Hematopoietic multipotent progenitor cell (in vitro differentiated cells): ENCODE measurements at places on chromosomes 1 and 21. TPM values are rescaled to one million over a fixed set of nuclear protein-coding genes. Genes with fewer than 3 reads are reported as not detected.
A peak's percentile ranks its signal among the peaks of the same experiment; 100 is the strongest.

GRCh38 chr21:29145852-29146453 lies 15.5 kb downstream of the MAP3K7CL start:
- no peak for DNase-seq

DNA sequence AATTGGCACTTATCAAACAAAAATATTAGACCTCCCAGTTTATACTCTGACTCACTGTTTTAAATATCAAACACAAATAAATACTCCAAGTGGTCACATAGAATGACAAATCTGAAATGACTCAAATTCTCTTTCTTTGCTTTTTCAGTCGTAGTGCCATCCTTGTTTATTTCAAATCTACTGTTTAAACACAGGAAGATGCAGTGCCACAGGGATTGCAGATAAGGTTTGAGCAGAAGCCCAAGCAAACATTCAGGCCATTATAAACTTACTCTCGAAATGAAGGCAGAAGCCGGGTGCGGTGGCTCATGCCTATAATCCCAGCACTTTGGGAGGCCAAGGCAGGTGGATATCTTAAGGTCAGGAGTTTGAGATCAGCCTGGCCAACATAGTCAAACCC lies 255.4 kb upstream of the PLXNA2 start:
- DNase-seq = no peak

DNA sequence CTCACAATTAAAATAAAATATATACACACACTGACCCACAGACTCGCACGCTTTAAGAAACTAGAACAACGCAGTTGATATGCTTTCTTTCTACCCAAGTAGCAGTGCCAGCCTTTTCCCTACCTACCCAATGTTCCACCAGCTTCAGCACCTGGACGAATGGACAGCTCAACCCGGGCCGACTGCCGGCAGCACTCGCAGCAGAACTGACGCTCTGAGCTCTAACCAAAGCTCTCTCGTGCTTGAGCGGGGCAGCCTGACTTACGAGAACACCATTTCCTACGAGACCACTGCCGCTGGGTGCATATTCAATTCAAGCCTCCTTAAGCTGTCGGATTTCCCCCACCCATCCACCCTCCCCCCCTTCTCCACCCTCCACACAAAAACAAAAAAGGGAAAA lies 127.4 kb upstream of the DPYD start:
- peak; percentile 90 for DNase-seq

GRCh38 chr1:25985171-25985570 lies 12.7 kb downstream of the PAFAH2 start:
- DNase-seq = no peak

- DNase-seq = no peak
Observed at GRCh38 chr1:94858276-94858675, 38.1 kb downstream of the SLC44A3 start.

- DNase-seq = no peak
Observed at GRCh38 chr1:184424157-184424556, 37.3 kb downstream of the C1orf21 start.

Gene SERINC2
- total RNA-seq = 0.54 TPM

- DNase-seq = no peak
Observed at GRCh38 chr1:116983112-116983511, 18.4 kb upstream of the CD101 start.

Gene PPP1R8
- total RNA-seq = 37.4 TPM

GRCh38 chr21:26933448-26933847 lies 33.4 kb downstream of the ADAMTS5 start:
- DNase-seq = no peak

DNA sequence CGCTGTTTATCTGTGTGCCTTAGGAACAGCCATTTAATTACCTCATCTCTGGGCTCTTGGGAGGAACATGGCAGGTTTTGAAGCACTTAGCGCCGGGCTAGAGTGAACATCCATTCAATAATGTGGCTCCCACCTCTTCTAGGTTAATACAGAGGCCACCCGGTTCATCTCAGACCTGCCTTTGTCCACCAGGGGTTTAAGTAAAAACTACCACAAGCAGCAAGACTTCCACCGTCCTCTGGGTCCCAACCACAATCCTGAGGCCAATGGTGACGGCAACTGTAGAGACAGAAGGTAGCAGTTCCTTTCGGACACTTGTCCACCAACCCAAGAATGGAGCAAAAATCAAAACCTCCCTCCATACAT lies 924 bp upstream of the DDOST start:
- DNase-seq = no peak

GRCh38 chr1:198465201-198466144 lies 75.0 kb downstream of the ATP6V1G3 start:
- no peak for DNase-seq

DNA sequence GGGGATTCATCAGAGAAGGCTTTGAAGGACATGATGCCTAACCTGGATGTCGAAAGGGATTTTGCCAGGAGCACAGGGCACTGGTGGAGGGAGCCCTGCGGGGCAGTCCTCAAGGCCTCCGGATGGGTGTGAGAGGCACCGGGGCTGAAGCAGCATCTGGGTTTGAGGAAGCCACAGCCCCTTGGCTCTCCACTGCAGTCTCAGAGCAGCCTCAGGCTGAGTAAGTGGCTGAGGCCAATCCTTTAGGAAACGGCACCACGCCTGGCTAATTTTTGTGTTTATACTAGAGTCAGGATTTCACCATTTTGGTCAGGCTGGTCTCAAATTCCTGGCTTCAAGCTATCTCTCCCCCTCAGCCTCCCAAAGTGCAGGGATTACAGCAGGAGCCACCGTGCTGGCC lies 12.0 kb downstream of the ERVH48-1 start:
- no peak for DNase-seq

GRCh38 chr1:7922301-7922700 lies 18.3 kb downstream of the TNFRSF9 start:
- no peak for DNase-seq

- no peak for DNase-seq
Observed at GRCh38 chr1:88801575-88802208, 89.7 kb downstream of the GTF2B start.

DNA sequence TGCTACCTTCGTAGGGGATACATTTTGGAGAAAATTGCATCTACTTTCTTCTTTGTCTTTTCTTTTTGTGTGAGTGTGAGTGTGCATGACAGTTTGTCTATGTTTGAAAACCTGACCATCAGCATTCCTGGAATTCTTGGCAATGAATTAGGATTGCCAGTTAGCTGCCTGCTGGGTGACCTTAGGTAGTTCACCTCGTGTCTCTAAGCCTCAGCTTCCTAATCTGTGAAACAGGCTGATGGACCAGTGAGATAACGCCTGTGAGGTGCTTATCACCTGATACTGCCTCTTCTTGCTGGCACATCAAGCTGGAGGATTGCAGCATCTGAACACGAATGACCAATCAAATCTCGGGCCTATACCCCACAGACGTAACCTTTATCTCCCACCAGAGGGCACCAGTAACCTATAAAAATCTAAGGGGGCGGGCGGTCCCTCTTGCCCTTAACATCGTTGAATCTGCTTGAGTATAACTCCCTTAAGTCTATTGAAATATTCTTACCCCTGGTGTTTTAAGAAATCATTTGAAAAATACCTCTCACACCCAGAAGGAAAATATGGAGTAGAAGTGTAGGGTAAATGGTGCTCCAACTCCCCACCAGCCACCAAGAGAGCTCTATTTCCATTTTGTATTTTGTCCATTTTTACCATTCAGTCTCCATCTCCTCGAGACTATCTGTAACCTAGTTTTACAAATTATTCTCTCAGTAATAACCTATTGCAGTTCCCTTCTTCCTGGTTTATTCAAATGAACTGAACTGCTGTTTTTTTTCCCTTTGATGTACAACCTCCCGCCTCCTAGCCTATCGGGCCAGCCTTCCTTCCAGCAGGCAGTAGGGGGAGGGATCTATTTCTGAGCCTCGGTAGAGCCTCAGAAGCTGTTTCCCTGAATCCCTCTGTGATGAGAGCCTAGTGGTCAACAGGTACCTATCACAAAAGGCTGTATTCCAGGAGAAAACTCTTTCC lies 49.7 kb downstream of the MDM4 start:
- DNase-seq = peak; percentile 69

Gene KRTAP19-3
- total RNA-seq = not detected

DNA sequence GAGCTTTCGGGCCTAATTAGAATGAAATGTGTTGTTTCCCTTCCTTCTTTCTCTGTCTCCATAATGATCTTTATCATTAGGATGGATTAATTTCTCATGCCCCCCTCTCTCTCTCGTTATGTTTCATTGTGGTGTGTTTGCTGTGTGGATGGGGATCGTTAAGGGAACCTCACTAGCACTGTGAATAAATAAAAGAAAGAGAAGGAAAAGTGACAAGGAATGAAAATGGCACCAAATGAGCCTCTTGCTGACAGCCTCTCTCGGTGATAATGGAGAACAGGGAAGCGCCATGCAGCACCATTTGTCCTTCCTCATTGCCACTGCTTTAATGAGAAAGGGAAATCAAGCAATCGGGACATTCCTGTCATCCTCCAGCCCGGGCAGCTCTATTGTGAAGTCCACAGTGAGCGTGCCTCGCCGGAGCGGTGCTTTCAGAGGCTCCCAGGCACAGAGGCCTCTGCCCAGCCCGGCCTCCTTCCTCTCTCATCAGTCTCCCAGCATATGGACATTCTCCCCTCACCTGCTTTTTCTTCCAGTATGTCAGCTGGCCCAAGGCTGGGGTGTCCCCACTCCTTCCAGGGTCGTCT lies 265.7 kb upstream of the TMEM51 start:
- DNase-seq = no peak

DNA sequence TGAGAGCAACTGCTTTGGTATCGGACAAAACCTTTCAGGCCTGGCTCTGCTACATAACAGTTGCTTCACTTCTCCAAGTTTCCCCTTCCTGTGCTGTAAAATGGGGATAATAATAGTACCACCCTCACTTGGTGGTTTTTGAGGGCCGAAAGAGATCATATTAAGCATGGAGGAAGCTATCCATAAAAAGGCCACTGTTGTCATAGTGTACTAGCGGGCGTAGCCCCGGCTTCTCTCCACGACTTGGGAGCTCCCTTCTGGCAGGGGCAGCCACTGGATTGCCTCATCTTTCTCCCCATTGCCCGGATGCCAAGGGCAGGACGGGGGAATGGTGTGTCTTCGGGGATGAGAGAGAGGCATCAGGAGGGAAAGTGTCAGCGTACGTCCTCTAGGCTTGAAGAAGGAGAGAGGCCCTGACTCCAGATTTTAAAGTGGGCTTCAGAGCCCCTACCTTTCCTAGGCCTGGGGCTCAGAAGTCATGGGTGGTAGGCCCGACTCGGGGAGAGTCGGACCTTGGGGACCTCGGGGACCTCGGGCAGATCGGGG lies 548 bp upstream of the MFSD2A start:
- DNase-seq = no peak

Gene C1orf53
- total RNA-seq = not detected

DNA sequence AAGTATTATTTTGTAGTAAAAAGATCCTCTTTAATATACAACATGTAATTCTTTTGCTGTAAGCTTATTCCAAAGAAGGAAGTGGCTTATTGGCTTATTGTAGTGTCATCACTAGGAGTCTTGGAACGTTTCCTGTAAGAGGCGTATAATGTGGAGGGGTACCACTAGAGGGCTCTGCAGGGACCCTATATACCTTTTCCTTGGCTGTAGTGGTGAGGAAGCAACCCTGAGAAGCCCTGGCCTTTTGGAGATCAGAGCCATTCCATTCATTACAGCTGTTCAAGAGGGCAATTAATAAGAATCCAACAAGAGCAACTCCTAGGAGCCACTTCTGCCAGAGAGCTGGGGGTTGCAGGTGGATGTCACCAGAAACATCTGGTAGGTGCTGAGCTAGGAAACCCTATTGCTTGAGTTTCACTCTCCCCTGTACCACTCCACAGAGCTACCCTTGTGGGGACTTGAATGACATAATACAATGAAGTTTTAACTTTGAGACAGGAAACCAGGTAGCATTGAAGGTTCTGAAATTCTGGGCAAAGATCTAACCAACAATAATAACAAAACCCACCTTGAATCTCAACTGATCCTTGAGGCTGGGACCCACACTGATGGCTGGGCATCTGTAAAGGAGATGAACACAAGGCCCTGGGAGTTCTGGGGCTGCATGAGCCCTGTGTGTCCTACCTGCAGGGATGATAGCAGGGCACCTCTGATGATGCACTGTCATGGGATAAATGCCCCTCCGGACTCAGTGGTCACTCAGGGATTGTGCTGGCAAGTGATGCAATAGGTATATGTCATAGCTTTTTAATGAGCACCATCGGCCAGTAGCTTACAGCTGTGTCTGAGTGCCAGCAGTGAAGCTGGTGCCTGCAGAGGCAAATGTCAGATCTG lies 160.2 kb upstream of the COA6 start:
- DNase-seq = peak; percentile 63

DNA sequence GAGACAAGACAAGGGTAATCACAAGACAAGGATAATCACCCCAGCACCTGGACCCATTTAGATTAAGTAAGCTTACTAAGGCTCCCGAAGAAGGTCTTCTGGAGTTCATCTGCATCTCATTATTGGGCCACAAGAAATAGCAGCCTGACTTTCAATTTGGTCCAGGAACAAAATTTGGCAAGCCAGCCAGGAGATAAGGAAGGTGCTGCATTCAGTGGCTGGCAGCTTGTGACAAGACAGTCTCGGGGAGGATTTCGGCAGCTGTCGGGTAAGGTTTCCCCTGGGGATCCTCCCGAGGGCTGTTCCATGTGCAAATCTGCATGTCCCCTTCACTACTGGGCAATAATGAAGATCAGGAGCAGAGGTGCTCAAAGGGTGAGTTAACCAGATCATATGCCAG lies 195.2 kb downstream of the FCRL5 start:
- DNase-seq = no peak

Gene CYP4Z1
- total RNA-seq = not detected

Gene SLC37A1
- total RNA-seq = 50.9 TPM

- DNase-seq = no peak
Observed at GRCh38 chr21:21200103-21200938, 202.1 kb downstream of the NCAM2 start.

DNA sequence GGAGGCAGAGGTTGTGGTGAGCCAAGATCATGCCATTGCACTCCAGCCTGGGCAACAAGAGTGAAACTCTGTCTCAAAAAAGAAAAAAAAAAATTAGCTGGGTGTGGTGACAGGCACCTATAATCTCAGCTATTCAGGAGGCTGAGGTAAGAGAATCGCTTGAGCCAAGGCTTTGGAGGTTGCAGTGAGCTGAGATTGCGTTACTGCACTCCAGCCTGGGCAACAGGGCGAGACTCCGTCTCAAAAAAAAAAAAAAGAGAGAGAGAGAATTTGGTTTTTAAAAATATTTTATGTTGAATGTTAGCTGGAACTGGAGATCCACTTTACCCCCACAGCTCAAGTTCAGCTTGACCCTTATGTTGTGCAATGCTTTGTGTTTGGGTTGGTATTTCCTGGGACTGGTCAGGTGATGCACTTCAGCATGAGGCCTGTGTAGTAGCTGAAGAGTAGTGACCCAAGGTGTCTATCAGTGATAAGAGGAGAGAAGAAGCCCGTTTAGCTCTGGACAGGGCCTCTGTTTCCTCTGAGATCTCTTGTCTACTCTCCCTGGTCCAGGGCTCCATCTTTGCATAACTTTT lies 36.8 kb upstream of the MACF1 start:
- DNase-seq = no peak

Gene OR2AK2
- 3.2 TPM for total RNA-seq
